ENCODE measurements at places on chromosomes 1 and 21. TPM values are rescaled to one million over a fixed set of nuclear protein-coding genes. Genes with fewer than 3 reads are reported as not detected.

Gene ARPC5
- total RNA-seq: 161 TPM

Gene KIF14
- 15.7 TPM for total RNA-seq

Gene FCRL2
- not detected for total RNA-seq

Gene MTARC1
- not detected for total RNA-seq

Gene BACH1
- total RNA-seq: 22.9 TPM

Gene AMY1C
- total RNA-seq: not detected

Gene PLD5
- not detected for total RNA-seq

Gene ACTL8
- total RNA-seq: not detected

Gene RXRG
- total RNA-seq: 0.19 TPM

Gene ARMH1
- 141 TPM for total RNA-seq

DNA sequence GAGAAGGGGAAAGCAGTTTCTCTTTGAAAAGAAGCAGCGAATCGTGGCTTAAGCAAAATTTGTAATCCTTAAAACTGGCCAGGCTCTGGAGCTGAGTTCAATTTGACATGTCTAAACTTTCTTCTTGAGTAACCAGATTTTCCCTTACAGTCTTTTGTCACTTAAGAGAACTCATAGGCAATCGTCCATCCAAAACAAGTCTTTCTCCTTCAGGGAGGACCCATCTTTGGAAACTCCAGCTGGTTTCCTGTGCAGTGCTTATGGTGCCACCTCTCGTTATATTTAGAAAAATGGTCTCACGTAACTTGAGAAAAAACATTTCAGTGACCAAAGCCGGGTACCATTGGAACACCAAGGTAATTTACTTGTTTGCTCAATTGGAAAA lies 1.8 kb upstream of the PTTG1IP start:
- H3K27me3 ChIP-seq: no peaks in the 10 kb centered on the region
- peak overlapping the region; percentile 82 for H3K4me3 ChIP-seq
- peaks cover 34% of the 10 kb centered on the region for H3K4me1 ChIP-seq
- H3K27ac ChIP-seq: peak overlapping the region; percentile 83
- H3K36me3 ChIP-seq: no peaks in the 10 kb centered on the region

DNA sequence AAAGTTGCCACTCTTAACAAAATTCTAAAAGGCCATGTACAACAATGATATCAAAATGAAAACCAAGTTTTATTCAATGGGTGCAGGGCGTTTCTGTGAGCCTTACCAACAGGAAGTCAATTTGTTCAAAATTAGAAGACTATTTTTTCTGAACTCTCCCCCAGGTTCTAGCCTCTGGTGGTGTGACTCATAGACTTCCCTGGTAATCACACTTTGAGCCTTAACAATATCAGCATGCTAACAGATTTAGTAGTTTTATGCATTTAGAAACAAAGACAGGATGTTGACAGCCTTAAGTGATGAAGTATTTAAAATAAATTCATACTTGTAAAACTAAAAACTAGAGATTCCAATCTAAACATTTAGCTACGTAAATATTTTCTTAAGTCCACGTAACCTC lies 88.4 kb downstream of the LRRC8C start:
- H3K27ac ChIP-seq: peak overlapping the region; percentile 97
- H3K27me3 ChIP-seq: no peaks in the 10 kb centered on the region
- H3K4me3 ChIP-seq: no peak overlapping the region
- H3K4me1 ChIP-seq: peaks cover 96% of the 10 kb centered on the region
- peak; percentile 42 for DNase-seq
- peaks cover 16% of the 10 kb centered on the region for H3K36me3 ChIP-seq

DNA sequence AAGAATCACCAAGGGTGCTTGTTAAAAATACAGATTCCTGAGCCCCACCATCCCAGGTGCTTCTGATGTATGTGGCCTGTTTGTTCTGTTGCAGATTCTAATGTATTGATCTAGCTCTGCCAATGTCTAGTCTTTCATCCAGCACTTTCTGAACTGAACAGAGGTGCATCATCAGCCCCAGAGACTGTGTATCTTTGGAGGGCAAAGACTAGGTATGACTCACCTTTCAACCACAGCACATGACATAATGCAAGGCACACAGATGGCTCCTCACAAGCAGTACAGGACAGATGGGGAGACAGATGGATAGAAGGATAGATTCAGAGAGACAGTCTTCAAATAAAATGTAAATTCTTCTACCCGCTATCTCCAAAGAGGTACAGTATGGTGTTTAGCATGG lies 32.3 kb downstream of the CD58 start:
- no peak overlapping the region for H3K4me3 ChIP-seq
- no peaks in the 10 kb centered on the region for H3K27me3 ChIP-seq

- no peaks in the 10 kb centered on the region for H3K36me3 ChIP-seq
- peaks cover 40% of the 10 kb centered on the region for H3K27me3 ChIP-seq
- no peak for DNase-seq
These were observed 35.5 kb upstream of the HHAT start for GRCh38 chr1:210293171-210293607.

DNA sequence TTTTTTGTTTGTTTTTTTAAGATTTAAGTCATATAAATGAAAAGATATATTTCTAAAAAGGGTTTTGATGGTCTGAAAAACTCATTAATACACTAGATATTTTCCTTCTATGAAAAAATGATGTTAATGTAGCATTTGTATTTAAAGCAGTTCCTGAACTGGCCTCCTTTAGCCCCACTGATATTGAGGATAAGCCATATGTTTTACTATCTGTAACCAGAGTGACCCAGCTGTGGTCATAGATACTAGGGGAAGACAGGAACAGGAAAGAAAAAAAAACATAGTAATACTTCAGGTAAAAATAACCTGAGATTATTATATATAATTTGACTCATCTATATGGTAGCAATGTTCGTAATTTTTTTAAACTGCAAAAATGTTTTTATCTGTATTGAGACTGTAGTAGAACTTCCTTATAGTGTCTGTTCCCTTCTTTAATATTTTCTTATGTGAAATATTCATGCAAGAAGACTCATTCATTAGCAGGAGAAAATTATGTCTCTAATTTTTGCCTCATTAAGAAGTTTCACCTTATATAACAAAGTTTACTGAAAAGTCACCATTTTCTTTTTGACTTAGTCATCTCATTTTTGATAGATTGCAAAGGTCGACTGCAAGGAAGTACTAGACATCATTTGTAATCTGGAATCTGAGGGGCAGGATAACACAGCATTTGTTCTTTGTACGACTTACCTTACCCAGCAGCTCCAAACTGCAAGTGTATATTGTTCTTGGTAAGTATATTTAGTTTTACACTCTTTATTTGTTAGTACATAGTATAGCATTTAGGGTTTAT lies 25.6 kb upstream of the TMCO2 start:
- H3K4me1 ChIP-seq: peaks cover 28% of the 10 kb centered on the region
- H3K27ac ChIP-seq: no peak overlapping the region
- H3K27me3 ChIP-seq: no peaks in the 10 kb centered on the region
- H3K36me3 ChIP-seq: peaks cover 15% of the 10 kb centered on the region
- H3K4me3 ChIP-seq: no peak overlapping the region
- no peak for DNase-seq

- H3K27me3 ChIP-seq: peaks cover 4% of the 10 kb centered on the region
- H3K4me1 ChIP-seq: no peaks in the 10 kb centered on the region
- no peak overlapping the region for H3K4me3 ChIP-seq
- H3K27ac ChIP-seq: no peak overlapping the region
These were observed 302.6 kb downstream of the AJAP1 start for GRCh38 chr1:4957027-4957426.

GRCh38 chr1:168159251-168159650 lies 19.5 kb upstream of the TIPRL start:
- no peak overlapping the region for H3K4me3 ChIP-seq
- no peak for DNase-seq
- H3K27ac ChIP-seq: no peak overlapping the region

DNA sequence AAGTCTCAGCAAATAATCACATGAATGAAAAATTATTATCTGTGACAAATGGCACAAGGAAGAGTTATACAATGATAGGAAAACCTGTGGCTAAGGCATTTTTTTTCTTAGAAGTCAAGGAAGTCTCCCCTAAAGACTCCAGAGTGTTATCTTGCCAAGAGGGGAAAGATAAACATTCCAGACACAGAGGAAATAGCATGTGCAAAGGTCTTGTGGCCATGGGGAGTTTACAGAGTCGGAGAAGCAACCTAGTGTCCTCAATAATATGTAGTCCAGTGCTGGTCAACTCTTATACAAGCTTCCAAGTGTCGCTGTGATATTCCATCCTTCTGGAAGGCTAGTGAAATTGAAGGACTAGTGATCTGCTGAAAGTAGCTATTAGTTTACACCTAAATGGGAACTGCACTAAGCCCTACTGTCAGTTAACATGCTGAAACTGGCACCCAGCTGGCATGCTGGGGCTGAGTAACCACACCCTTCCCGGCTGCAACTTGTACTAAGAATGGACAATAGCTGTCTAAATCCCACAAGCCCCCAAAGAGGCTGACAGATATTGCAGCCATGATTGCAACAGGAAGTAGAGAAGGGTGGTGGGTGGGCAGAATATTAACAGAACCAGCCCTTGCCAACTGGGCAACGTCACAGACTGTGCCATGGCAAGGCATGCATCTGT lies 11.5 kb upstream of the ATP1B1 start:
- H3K27ac ChIP-seq: no peak overlapping the region
- no peaks in the 10 kb centered on the region for H3K36me3 ChIP-seq
- peaks cover 10% of the 10 kb centered on the region for H3K27me3 ChIP-seq
- no peak for DNase-seq

- peaks cover 53% of the 10 kb centered on the region for H3K4me1 ChIP-seq
- peak; percentile 54 for DNase-seq
- peaks cover 3% of the 10 kb centered on the region for H3K27me3 ChIP-seq
- H3K4me3 ChIP-seq: no peak overlapping the region
- H3K36me3 ChIP-seq: no peaks in the 10 kb centered on the region
These were observed 9.8 kb upstream of the F5 start for GRCh38 chr1:169595764-169596711.

- H3K27me3 ChIP-seq: no peaks in the 10 kb centered on the region
- peaks cover 57% of the 10 kb centered on the region for H3K36me3 ChIP-seq
- H3K4me3 ChIP-seq: no peak overlapping the region
- DNase-seq: no peak
- H3K27ac ChIP-seq: no peak overlapping the region
These were observed 34.3 kb upstream of the RAP1GAP start for GRCh38 chr1:21703318-21703963.

GRCh38 chr1:39450956-39451606 lies 40.4 kb upstream of the BMP8A start:
- no peak overlapping the region for H3K27ac ChIP-seq
- no peaks in the 10 kb centered on the region for H3K4me1 ChIP-seq
- no peaks in the 10 kb centered on the region for H3K27me3 ChIP-seq
- no peak for DNase-seq

GRCh38 chr1:185938396-185938795 lies 204.2 kb downstream of the HMCN1 start:
- H3K4me1 ChIP-seq: no peaks in the 10 kb centered on the region
- no peaks in the 10 kb centered on the region for H3K36me3 ChIP-seq
- H3K27me3 ChIP-seq: peaks cover 4% of the 10 kb centered on the region
- no peak overlapping the region for H3K4me3 ChIP-seq
- H3K27ac ChIP-seq: no peak overlapping the region

DNA sequence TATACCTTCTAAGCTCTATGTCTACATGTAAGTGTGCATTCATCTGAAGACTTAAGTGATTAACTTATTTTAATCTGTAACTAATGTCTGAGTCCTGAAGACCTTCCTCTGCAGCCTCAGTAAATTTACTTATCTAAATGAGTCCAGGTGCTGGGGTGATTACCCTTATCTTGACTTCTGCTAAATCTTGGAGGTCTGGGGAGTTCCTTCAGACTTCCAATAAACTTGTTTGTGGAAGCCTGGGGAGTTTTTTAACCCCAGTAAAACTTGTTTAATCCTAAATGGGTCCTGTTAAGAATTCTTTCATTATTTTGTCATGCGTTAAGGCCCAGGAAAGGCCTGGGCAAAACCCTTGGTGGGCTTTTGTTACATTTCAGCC lies 37.0 kb downstream of the RSPH1 start:
- no peaks in the 10 kb centered on the region for H3K36me3 ChIP-seq
- no peak for DNase-seq
- H3K27me3 ChIP-seq: no peaks in the 10 kb centered on the region
- H3K4me3 ChIP-seq: no peak overlapping the region

DNA sequence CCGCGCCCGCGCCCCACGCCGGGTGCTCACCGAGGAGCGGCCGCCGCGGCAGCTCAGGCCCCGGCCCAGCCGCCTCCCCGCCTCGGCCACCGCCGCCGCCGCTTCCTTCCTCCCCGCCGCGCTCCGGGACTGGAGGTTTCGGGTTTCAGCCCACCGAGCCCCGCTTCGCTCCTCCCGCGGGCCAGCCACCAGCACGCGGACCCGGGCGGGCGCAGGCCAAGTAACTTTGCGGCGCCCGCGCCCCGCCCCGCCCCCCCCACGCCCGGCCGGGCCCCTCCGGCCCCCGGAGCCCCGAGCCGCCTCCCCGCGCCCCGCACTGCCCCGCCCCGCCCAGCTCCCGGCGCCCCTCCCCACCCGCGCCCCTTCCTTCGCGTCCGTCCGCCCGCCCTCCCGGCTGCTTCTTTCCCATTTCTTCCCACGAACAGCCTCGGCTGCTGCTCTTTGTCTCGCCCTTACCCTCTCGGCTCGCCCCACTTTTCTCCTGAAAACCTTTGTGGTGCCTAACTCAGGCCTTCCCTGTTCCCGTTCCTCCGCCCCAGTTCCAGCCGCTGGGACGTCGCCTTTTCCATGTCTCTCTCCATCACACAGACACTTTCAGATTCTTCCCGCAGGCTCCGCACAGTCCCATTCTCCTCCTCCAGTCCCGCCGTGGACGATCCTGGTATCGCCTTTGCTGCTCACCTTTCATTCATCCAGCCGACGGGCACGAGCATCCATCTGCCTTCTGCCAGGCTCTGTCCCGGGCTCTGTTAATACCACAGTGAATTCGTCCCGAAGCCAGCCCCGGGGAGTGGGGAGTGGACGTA lies at the start of gene GPR161:
TSS of gene GPR161 (minus strand) at position 222 of the 806 bp plus-strand sequence. CDS start 32,080 bp downstream, outside the sequence.
- H3K27ac ChIP-seq: no peak within 1 kb of the TSS
- peak; percentile 41 for DNase-seq
- peaks cover 43% of the 10 kb centered on the region for H3K4me1 ChIP-seq

GRCh38 chr1:214574598-214575411 lies 23.4 kb upstream of the PTPN14 start:
- H3K27ac ChIP-seq: no peak overlapping the region
- no peak for DNase-seq
- H3K36me3 ChIP-seq: peaks cover 10% of the 10 kb centered on the region

DNA sequence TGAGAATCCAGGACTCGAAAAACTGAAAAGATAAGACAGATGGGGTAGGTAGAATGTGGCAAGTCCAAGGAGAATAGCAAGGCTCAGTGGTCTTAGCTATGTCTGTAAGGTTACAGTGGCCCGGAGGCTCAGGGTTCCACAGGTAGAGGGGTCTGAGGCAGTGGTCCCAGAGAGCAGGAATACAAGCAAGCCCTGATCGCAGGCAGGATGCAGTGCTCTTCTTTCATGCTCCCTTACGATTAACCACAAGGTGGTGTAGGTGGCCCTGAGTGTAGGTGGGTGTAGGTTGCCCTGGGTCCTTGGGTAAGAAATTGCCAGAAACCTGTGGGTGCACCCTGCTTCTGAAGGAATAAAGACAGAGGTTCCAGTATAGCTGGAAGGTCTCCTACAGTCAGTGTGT lies 99.1 kb upstream of the RAB3GAP2 start:
- no peak overlapping the region for H3K4me3 ChIP-seq
- DNase-seq: no peak
- H3K27ac ChIP-seq: no peak overlapping the region
- no peaks in the 10 kb centered on the region for H3K36me3 ChIP-seq
- peaks cover 13% of the 10 kb centered on the region for H3K27me3 ChIP-seq

- no peaks in the 10 kb centered on the region for H3K27me3 ChIP-seq
- H3K4me3 ChIP-seq: no peak overlapping the region
- DNase-seq: no peak
- H3K4me1 ChIP-seq: no peaks in the 10 kb centered on the region
These were observed 8.8 kb upstream of the FAM20B start for GRCh38 chr1:179016706-179017382.

Measured in activated CD4-positive, alpha-beta memory T cell treated with anti-CD3 and anti-CD28 coated beads for 36 hours (primary cell).